ENCODE measurements at places on chromosomes 1 and 21.

- DNase-seq, result no peak
These were observed 11.7 kb upstream of the SMG7 start for GRCh38 chr1:183460596-183460995.

- DNase-seq, result no peak
These were observed at the start of gene WNT2B for GRCh38 chr1:112508278-112509004. TSS of gene WNT2B (plus strand) at chr1:112508965. CDS start at chr1:112509263, 298 bp downstream.

- no peak for DNase-seq
These were observed 216.8 kb downstream of the CTH start for GRCh38 chr1:70627910-70628309.

- DNase-seq, result no peak
These were observed 33.4 kb downstream of the MEGF6 start for GRCh38 chr1:3577711-3578432.

- peak; percentile 23 for DNase-seq
These were observed 64.8 kb downstream of the DHRS3 start for GRCh38 chr1:12552951-12553921.

GRCh38 chr1:106780066-106780465, 276.4 kb upstream of the PRMT6 start:
- peak; percentile 62 for DNase-seq

DNA sequence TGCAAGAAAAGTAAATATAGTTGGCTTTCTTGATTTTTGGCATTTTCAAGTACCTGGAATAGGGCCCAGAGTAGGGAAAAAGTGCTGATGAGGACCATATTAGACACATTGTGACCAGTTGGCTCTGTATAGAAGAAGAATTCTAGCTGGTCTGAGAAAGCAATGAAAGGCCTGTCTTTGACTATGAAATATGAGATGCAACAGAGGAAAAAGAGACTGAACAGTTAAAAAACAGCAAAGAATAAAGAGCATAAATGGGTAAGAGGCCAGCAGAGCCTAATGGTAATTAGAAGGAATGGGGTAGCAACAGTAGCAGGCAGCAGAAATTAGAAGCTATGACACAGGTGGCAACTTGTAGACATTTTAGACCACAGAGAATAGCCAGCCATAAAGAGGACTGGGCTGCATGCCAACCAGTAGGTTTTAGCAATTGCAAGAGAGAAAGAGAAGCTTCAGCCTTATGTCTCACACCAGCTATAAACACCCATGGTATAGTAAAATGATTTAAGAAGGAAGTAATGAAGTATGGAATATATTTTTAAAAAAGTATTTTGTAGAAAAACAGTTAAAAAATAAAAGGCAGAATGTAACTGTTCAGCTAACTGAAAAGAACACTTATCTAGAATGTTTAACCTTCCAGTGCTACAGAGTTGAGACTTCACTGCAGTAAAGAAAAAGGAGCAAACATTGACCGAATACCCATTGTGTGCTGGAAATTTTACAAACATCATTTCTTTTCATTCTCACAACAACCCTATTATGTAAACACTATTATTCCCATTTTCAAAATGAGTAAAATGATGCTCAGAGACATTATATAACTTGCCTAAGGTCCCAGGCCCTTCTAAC, 114.1 kb downstream of the LHX4 start:
- peak; percentile 41 for DNase-seq

DNA sequence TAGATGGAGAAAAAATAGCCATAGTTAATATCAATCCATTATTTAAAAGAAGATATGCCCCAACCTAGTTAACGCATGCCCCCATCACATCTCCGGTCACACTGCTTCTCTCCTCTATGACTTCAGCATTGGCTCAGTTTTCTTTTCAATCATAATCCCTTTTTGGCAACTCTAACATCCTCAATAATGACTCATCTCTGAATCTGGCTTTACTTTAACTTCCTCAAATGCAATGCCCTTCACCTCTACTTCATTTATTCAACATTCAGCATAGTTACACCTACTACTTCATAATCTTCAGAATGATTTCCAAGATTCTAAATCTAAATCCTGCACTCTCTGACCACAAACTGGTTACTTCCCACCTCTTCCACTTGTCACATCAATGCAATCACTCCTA, 417.3 kb downstream of the USH2A start:
- peak; percentile 56 for DNase-seq

DNA sequence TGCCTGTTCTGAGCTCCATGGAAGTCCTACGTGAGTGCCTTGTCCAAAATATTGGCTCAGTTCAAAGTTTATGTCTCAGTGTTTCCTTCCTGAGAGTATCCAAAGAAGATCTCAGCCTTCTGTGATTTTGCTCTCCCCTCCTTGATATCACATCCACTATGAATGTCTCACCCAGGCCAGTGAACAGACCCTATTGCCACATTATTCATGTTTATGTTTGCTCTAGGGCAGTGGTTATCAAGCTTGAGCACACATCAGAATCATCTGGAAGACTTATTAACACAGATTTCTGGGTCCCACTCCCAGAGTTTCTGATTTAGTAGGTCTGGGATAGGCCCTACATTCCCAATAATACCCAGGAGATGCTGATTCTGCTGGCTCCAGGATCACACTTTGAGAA, 145.0 kb upstream of the FGGY start:
- no peak for DNase-seq

DNA sequence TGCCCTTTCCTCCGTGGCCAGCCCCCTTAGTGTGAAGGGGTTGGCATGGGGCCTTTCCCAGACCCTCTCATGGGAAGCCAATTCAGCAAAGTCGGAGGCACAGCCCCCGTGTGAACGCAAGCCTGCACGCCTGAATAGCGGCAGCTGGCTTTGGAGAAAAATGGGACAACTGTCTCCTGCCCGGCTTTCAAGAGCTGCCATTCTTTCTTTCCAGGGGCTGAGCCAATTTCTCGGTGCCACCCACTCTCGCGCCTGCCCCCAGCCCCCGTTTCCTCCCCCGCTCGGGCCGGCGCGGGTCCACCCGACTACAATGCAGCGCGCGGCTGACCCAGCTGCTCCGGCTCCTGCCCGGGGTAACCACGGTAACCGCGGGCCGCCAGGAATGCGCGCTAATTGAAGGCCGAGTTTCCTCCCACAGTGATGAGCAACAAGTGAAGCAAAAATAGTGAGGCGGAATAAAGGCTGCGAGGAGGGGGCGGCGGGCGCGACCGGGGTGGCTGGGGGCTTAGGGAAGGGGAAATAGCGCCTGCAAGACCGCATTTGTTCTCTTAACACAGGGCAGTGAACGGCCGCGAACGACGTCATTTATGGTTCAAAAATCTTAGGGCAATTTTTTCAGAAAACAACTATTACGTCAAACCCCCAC, 27.8 kb downstream of the ILDR2 start:
- DNase-seq, result peak; percentile 68

- DNase-seq, result no peak
These were observed 49.1 kb downstream of the HLX start for GRCh38 chr1:220928320-220928719.

DNA sequence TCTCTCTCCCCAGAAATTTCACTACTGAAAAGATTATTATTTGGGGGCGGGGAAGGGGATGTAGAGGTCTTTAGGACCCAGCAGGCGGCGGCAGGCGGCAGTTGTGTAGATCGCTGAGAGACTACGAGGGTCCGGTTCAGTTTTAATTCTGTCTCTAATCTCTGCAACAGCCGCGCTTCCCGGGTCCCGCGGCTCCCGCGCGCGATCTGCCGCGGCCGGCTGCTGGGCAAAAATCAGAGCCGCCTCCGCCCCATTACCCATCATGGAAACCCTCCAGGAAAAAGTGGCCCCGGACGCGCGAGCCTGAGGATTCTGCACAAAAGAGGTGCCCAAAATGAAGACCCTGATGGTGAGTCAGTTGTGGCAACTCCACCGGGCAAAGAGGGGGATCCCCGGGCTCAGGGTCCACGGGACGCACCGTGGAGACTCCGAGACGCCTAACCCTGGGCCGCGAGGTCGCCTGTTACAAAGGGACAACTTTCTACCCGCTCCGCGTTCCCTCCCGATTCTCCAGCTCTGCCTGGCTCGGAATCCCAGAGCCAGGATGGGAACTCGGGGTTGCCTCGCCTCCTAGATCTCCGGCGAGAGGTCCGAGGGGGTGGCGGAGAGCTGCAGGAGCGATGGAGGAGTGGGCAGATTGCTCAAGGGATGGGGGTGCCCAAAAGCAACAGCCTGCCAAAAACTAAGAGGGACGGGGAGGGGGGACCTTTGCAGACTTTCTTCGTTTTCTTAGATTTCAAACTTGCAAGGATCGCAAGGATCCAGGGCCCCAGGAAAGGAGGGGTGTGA, at the start of gene ST6GALNAC5:
Gene ST6GALNAC5 (plus strand): TSS at position 139 of the 789 bp plus-strand sequence.
- DNase-seq, result peak; percentile 69

DNA sequence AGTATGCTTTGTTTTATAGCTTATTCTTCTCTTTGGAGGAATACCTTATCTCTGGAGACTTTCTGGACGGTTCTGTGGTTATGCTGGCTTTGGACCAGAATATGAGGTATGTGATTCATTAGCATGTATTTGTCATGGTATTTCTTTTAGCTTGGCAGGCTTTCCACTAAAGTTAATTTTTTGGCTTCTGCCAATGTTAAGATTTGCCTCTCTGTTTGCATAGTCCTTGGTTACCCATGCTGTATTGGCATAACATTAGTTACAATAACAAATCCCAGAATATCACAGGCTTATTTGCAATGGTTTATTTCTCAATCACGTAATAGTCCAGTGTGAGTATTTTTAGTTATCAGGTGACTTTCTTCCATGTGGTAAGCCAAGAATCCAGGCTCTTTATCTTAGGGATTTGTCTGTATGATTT, 9.7 kb downstream of the ZMPSTE24 start:
- peak; percentile 95 for DNase-seq

DNA sequence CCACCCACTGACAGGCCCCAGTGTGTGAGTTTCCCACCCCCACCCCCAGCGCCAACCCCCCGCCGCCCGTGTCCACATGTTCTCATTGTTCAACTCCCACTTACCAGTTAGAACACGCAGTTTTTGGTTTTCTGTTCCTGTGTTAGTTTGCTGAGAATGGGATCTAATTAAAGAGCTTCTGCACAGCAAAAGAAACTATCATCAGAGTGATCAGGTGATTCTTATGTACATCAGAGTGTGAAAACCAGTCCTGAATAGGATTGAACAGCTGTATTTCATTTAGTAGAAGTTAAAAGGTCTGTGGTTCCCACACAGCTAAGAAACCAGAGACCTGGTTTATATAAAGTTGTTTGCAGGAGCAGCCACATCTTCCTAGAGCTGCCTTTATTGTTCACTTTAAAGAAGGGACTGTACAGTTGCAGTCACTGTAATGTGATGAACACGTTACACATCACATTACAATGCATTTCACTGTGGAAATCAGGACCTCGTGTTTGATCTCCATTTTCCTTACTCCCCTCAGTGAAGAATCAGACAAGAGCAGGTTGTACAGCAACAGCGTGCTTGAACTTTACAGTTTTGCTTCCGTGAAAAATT, 1.2 kb downstream of the GBP6 start:
- DNase-seq, result no peak

DNA sequence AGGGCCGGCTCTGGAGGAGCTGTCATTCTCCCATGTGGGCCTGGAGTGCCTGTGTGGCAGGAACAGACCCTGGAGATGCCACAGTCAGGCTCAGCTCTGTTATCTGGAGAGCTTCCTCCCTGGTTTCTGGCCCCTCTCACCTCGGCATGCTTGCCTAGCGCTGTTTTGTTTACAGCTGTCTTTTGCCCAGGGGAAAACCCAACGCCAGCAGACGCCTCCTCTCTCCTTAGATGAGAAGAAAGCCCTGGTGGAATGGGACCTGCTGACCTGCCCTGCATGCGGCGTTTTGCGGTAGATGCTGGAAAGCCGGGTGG, 104.9 kb downstream of the CRYAA start:
- no peak for DNase-seq

GRCh38 chr1:234926559-234927311, 201.9 kb downstream of the TOMM20 start:
- DNase-seq, result no peak

- no peak for DNase-seq
These were observed 106.7 kb upstream of the CDC42BPA start for GRCh38 chr1:227424953-227425352.

- no peak for DNase-seq
These were observed 73.4 kb upstream of the SERTAD4 start for GRCh38 chr1:210159211-210159610.

DNA sequence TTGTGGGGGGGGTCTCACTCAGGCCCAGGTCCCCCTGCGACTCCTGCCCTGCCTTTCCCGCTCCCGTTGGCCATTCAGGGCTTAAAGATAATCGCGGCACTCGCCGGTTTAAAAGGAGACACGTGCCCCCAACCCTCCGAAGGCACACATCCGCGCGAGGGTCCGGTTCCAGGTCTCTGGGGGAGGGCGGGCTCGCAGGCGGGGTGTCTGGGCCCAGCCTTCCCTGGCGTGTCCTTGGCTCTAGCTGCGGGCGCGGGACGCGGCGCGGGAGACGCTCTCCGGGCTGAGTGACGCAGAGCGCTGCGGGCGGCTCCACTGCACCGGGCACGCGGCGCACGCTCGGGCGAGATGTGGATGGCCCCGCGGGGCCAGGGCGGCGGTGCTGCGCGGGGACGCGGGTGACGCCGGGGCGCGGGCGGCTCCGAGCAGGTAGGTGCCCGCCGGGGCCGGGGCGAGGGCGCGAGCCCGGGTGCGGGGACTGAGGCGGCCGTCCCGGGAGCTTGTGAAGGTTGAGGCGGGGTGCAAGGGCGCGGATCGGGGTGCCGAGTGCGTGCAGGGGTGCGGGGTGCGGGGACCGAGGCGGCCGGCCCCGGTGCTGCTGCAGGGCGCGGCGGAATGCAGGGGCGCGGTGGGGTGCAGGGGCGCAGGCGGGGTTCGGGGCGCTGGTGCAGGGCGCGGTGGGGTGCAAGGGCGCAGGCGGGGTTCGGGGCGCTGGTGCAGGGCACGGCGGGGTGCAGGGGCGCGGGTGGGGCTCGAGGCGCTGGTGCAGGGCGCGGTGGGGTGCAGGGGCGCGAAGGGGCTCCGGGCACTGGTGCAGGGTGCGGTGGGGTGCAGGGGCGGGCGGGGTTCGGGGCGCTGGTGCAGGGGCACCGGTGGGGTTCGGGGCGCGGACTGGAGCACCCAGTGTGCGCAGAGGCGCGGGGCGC, 3.3 kb upstream of the TRPM2 start:
- no peak for DNase-seq

GRCh38 chr1:231930257-231930947, 303.8 kb downstream of the DISC1 start:
- DNase-seq, result no peak

DNA sequence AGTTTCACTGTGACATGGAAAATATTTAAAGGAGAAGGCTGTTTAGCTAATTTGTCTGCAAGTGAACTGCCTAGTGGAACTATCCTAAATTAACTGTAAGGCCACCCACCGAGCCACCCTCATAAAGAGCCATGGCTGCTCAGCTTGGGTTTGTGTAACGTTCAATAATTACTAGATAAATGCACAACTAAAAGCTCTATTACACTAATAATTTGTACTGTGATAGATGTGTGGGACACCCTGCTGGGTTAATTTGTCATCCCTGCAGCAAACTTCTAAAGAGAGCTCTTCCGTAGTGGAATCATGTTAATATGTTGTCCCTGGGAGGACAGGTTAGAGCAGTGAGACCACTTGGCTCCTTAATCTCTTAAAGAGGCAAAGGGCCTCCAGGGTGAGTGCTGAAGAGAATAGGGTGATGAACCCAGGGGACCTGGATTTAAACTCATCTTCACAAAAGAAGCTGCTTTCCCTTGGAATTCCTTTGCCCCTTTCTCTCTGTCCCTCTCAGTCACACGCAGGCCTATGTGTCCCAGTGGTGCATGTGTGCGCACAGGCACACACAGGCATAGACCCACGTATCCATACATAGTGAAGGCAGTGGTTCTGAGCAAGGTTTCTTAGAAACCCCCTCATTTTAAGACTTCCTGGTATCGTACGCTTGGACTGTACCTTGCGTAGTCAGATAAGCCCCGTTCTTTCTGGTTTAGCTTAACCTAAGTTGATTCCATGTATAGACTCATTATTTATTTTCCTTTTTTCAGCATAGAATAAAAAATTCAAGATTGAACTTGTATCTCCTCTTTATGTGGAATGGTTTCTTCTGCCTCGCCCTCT, 310.3 kb downstream of the NFIA start:
- no peak for DNase-seq

GRCh38 chr21:44295646-44296045, 4.2 kb upstream of the PFKL start:
- DNase-seq, result no peak

All from fibroblast of skin of right biceps (primary cell).